ENCODE measurements at places on chromosomes 12 and 14. TPM values are rescaled to one million over a fixed set of nuclear protein-coding genes. Genes with fewer than 3 reads are reported as not detected.

GRCh38 chr14:49687942-49688700 is at the start of gene POLE2:
TSS of gene POLE2 (minus strand) at chr14:49688214. CDS start at chr14:49688203, 11 bp downstream.
- H3K4me1 ChIP-seq: peaks cover 3% of the 10 kb centered on the region
- H3K4me3 ChIP-seq: peak within 1 kb of the TSS; percentile 80
- no peaks in the 10 kb centered on the region for H3K36me3 ChIP-seq
- H3K27me3 ChIP-seq: no peaks in the 10 kb centered on the region

- DNase-seq: no peak
- no peak overlapping the region for H3K27ac ChIP-seq
- H3K36me3 ChIP-seq: no peaks in the 10 kb centered on the region
- H3K4me3 ChIP-seq: no peak overlapping the region
- no peaks in the 10 kb centered on the region for H3K4me1 ChIP-seq
- H3K27me3 ChIP-seq: no peaks in the 10 kb centered on the region
Measured at GRCh38 chr12:64749461-64750200, 9.6 kb downstream of the GNS start.

Gene NAV3
- total RNA-seq: 16.1 TPM

Gene KRT2
- not detected for total RNA-seq

DNA sequence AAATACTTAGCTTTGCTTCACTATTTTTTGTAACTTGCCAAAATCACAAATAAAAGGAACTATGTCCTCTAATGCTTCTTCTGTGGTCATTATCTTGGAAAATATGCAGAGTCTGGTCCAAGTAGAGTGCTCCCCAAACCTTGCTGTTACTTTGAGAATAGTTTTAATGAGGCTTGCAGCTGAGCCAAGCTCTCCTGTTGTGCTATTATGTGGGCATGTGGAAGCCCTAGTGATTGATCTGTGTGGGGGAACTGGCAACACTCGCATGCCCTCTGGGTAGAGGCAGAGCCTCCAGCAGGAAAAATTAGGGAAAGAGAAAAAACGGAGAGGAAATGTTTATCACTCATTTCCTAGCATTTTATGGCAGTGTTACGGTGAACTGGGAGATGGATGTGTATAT is 473.1 kb downstream of the EGLN3 start:
- no peak overlapping the region for H3K4me3 ChIP-seq
- no peak for DNase-seq
- H3K4me1 ChIP-seq: peaks cover 7% of the 10 kb centered on the region
- no peaks in the 10 kb centered on the region for H3K27me3 ChIP-seq

Gene KCNK13
- total RNA-seq: 0.32 TPM

DNA sequence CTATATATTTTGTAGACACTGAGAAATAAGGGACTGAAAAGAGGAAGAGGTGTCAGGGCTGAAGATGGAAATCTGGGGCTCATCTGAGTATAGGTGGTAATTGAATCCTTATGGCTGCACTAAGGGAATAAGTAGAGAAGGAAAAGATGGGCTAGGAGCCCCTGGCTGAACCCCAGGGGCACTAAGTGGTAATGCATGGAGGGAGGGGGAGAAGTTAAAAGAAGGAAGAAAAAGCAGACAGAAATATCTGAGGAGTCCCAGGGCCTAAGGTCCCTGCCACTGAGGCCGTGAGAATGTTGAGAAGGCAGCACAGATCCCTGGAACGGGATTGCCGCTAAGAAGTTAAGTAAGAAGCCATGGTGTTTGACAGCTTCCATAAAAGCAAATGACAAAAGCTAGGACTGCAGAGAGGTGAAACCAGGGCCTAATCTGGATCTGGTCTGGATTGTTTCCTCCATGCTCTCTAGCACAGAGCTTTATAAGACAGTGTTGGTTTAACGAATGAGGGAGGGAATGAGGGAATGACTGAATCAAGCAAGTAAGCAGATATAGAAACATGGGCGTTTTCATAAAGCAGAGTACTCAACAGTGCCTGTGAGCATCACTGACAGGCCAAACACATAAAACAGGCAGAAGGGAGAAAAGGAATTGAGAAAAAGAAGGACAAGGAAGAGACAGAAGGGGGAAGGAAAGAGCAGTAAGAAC is 92.9 kb downstream of the HMGA2 start:
- no peak overlapping the region for H3K27ac ChIP-seq
- DNase-seq: no peak
- no peaks in the 10 kb centered on the region for H3K27me3 ChIP-seq
- H3K4me3 ChIP-seq: no peak overlapping the region

- H3K4me1 ChIP-seq: peaks cover 4% of the 10 kb centered on the region
- no peaks in the 10 kb centered on the region for H3K27me3 ChIP-seq
- H3K27ac ChIP-seq: no peak overlapping the region
- no peaks in the 10 kb centered on the region for H3K36me3 ChIP-seq
- DNase-seq: no peak
Measured at GRCh38 chr12:28570811-28571210, 380.6 kb downstream of the CCDC91 start.

Gene LRTM2
- not detected for total RNA-seq

GRCh38 chr14:93286212-93286890 is 46.5 kb downstream of the BTBD7 start:
- no peak overlapping the region for H3K27ac ChIP-seq
- H3K4me3 ChIP-seq: no peak overlapping the region
- H3K27me3 ChIP-seq: no peaks in the 10 kb centered on the region
- H3K36me3 ChIP-seq: no peaks in the 10 kb centered on the region
- DNase-seq: no peak

GRCh38 chr14:102275866-102276265 is 29.1 kb downstream of the MOK start:
- no peaks in the 10 kb centered on the region for H3K36me3 ChIP-seq
- no peak for DNase-seq
- no peaks in the 10 kb centered on the region for H3K27me3 ChIP-seq
- no peaks in the 10 kb centered on the region for H3K4me1 ChIP-seq
- no peak overlapping the region for H3K27ac ChIP-seq

DNA sequence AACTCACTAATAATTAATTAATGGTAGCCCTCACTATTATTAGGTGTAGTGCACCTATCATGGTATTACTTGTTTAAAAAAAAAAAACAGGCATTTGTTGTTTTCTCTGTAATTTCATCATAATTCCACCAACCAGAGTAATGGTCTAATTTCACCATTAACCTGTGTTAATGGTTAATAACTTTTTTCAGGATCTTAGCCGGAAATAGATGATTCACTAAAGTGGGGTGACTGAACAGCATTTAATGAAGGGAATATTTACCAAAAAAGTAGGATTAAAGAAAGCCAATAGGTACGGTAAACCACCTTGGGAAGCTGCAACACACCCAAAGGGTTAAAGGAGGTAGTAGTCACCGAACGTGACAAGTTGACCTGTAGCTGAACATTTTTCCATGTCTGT is 13.0 kb downstream of the ETFBKMT start:
- no peak for DNase-seq
- H3K27ac ChIP-seq: no peak overlapping the region
- no peaks in the 10 kb centered on the region for H3K27me3 ChIP-seq
- no peaks in the 10 kb centered on the region for H3K36me3 ChIP-seq
- H3K4me1 ChIP-seq: no peaks in the 10 kb centered on the region
- H3K4me3 ChIP-seq: no peak overlapping the region

DNA sequence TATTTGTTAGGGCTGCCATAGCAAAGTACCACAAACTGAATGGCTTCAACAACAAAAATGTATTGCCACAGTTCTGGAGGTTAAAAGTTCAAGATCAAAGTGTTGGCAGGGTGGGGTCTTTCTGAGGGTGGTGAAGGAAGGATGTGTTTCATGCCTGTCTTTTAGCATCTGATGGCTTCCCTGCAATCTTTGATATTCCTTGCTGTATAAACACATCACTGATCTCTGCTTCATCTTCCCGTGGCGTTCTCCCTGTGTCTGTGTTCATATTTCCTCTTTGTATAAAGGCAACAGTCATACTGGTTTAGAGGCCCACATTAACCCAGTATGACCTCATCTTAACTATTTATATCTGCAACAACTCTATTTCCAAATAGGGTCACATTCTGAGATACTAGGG is 167.5 kb downstream of the BTG1 start:
- no peaks in the 10 kb centered on the region for H3K27me3 ChIP-seq
- no peak overlapping the region for H3K4me3 ChIP-seq
- no peak overlapping the region for H3K27ac ChIP-seq
- no peak for DNase-seq

GRCh38 chr12:86950444-86950843 is 694.3 kb upstream of the MGAT4C start:
- H3K27ac ChIP-seq: no peak overlapping the region
- no peak for DNase-seq
- H3K27me3 ChIP-seq: no peaks in the 10 kb centered on the region
- no peaks in the 10 kb centered on the region for H3K36me3 ChIP-seq
- H3K4me1 ChIP-seq: no peaks in the 10 kb centered on the region

DNA sequence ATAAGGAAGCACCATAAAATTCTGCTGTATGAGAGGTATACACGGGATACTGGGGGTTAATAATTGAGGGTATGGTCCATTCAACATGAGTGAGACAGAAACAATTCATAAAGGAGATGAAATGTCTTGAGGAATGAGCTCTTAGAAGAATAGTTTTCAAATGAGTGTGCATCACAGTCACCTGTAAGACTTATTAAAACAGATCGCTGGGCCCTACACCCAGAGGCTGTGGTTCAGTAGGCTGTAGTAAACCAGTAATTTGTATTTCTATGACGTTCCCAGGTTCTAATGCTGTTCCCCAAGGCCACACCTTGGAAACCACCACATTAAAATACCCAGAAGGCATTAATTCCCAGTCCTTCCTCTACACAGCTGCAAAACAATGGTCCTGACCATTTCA is 49.6 kb downstream of the CAND1 start:
- DNase-seq: no peak
- H3K36me3 ChIP-seq: no peaks in the 10 kb centered on the region
- H3K4me3 ChIP-seq: no peak overlapping the region
- H3K4me1 ChIP-seq: peaks cover 3% of the 10 kb centered on the region
- H3K27me3 ChIP-seq: no peaks in the 10 kb centered on the region

Gene TMX1
- 22.3 TPM for total RNA-seq

DNA sequence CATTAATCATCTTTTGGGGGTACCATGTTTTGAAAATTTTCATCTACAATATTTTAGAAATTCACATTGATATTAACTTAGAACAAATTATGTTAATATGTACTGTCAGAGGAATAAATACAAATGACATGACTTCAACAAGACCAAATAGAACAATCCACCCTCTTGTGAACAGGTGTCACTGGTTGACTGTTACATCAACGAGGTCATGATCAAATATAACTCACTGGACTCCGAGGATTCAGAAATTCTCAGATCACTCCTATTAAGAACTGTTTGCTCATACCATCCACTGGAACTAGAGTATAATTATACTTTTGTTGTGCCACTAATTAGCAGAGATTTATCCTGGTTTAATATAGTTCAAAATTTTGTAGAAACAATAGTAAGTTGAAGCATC is 318.8 kb downstream of the PRKD1 start:
- H3K4me3 ChIP-seq: no peak overlapping the region
- no peak overlapping the region for H3K27ac ChIP-seq

- no peak overlapping the region for H3K27ac ChIP-seq
- H3K36me3 ChIP-seq: no peaks in the 10 kb centered on the region
- no peak overlapping the region for H3K4me3 ChIP-seq
- H3K27me3 ChIP-seq: no peaks in the 10 kb centered on the region
- no peak for DNase-seq
- H3K4me1 ChIP-seq: no peaks in the 10 kb centered on the region
Measured at GRCh38 chr14:55838529-55839052, 258.6 kb downstream of the KTN1 start.

GRCh38 chr14:103561381-103562178 is 877 bp downstream of the BAG5 start:
- H3K36me3 ChIP-seq: no peaks in the 10 kb centered on the region
- H3K4me1 ChIP-seq: peaks cover 9% of the 10 kb centered on the region
- DNase-seq: no peak
- H3K27me3 ChIP-seq: no peaks in the 10 kb centered on the region
- peak overlapping the region; percentile 93 for H3K4me3 ChIP-seq

DNA sequence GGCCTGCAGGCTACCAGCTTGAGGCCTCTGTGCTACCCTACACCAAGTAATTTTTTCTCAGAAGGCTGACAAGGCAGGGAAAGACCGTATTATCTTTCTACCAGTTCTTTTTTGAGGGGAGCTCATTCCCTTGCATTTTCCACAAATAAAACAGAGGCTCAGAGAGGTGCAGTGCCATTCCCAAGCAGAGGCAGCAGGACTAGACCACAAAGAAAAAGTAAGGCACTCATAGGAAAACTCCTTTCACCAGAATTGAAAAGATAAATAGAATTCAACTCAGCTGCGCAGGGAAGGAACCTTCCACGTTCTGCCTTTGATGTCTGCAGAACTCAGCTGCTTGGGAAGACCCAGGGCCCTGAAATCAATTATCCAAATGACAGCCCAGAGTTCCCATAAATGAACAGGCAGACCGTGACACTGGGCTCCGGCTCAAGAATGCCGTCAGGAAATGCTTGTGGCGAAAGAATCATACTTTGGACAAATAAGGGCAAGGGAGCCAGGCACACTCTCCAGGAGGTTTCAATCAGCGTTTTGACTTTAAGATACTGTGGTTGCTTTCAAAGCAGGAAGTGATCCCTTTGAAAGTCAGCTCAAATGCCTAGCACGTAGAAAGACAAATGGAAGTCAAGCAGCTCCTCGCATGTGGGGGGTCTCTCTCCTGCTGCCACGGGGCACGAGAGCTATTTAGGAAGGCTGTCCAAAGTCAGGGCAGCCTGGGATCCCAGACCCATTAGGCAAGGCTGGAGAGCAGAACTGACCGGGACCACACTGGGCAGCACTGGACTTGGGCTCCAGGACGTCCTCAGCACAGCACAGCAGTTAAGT is 14.0 kb downstream of the KCTD10 start:
- H3K4me3 ChIP-seq: peak overlapping the region; percentile 11
- no peaks in the 10 kb centered on the region for H3K27me3 ChIP-seq
- no peaks in the 10 kb centered on the region for H3K36me3 ChIP-seq
- H3K4me1 ChIP-seq: peaks cover 40% of the 10 kb centered on the region
- H3K27ac ChIP-seq: peak overlapping the region; percentile 71

Gene TMEM30B
- total RNA-seq: 3.7 TPM

Gene SLCO1B1
- not detected for total RNA-seq

Gene HOXC10
- total RNA-seq: 5.0 TPM

Gene P3H3
- 89.5 TPM for total RNA-seq

Gene KRT72
- not detected for total RNA-seq

DNA sequence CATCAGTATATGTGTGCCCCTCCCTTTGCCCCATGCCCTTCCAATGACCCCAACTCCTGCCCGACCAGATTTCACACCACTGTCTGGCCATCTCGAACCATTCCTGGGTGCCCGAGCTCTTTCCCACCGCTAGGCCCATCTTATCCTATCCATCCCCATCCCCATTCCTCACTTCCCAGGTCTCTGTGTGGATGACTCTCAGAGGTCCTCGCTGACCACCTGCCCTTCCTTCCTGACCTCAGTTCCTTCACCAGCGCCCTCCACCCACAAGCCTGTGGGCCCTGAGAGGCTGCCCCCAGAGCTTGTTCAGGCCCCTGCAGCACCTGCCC is 49.1 kb downstream of the CYP46A1 start:
- H3K27ac ChIP-seq: no peak overlapping the region
- peaks cover 16% of the 10 kb centered on the region for H3K4me1 ChIP-seq
- no peak overlapping the region for H3K4me3 ChIP-seq
- H3K27me3 ChIP-seq: no peaks in the 10 kb centered on the region
- H3K36me3 ChIP-seq: no peaks in the 10 kb centered on the region

DNA sequence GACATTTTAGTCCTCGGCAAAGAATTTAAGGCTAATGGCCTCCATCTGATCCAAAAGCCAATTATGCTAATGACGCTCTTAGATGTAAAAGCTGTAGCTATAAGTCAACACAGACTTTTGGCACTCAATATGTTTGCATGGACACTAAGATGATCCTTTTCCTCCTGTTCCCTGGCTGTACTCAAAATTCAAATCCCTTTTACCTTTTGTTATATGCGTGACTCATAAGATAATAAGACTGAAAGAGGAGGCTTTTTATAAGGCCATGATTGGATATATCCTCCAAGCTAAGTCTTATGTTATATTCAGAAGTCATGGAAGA is 89.8 kb downstream of the PDZRN4 start:
- no peaks in the 10 kb centered on the region for H3K36me3 ChIP-seq
- no peak for DNase-seq
- no peak overlapping the region for H3K4me3 ChIP-seq
- H3K27me3 ChIP-seq: no peaks in the 10 kb centered on the region
- no peaks in the 10 kb centered on the region for H3K4me1 ChIP-seq

Data from ovary (tissue), 10 donors.